ENCODE measurements at places on chromosomes 12 and 14. TPM values are rescaled to one million over a fixed set of nuclear protein-coding genes. Genes with fewer than 3 reads are reported as not detected.

DNA sequence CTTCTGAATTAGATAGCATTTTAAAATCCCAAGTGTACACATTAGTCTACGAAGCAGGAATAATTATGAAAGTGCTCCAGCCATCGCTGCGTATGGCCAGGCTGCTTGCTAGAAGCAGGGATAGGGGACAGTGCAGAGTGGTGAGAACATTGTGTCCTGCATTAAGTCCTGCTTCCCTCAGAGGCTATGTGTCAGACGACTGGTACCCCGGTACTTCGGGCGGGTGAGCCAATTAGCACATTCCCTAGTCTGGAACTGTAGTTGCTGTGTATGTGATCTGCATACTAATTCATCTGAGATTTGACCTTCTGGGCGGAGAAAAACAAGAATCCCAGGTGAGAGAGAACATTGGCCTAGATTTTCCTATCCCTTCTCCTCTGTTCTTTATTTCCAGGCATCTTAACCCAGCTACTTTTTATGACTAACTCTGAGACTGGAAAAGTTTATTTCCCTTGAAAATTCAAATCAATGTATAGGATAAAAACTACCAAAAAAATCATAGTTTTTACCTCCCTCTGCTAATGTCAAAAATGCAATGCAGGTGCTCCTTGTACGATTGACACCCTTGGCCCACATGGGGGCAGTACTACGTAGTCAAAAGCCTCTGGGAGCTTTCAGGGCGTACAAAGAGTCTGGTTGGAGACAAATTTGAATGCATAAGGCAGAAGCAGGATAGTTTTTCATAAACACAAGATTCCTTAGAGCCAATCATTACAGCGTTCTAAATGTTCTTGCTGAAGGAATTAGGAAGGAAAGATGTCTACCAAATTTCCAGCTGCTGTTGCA lies 764.3 kb downstream of the NOVA1 start:
- DNase-seq: no peak

BDKRB2 gene
- 3.3 TPM for polyA plus RNA-seq

CRIP1 gene
- 32.8 TPM for polyA plus RNA-seq

CELA1 gene
- 0.19 TPM for polyA plus RNA-seq

COCH gene
- 5.3 TPM for polyA plus RNA-seq

AGAP2 gene
- polyA plus RNA-seq: 1.5 TPM

DNA sequence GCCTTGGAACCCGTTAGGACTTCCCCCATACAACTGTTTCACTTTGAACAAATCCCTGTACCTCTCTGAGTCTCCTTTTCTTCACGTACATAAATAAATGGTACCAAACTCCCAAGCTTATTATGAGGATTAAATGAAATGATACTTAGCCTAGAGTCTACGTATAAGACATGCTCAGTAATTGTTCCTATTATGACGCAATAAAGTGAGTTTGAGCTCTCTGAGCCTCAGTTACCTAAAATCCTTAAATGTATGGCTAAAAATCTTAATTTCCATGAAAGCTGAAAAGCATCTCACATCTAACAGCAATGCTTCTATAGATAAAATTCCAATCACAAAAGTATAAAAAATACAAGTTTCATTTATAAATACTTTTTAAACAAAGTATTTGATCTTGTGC lies 117.9 kb upstream of the TMEM233 start:
- DNase-seq: no peak

P2RX2 gene
- 1.8 TPM for polyA plus RNA-seq

GRCh38 chr12:112097641-112098040 lies 10.9 kb downstream of the NAA25 start:
- no peak for DNase-seq

DNA sequence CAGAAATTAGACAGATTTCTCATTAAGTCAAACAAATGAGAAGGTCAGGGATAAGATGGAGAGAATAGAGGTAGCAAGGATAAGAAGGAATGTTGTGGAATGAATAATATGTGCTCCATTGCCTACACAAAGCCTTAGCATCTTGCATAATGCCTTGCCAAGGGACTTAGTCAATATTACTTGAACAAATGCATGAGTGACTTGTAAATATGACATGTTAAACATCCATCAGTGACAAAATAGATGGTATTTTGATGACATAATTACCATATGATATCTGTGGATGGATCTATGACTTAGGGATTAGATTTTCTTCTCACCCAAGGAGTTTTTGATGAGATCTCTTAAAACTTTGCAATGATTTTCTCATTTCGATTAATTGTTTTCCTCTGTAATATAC lies 194.1 kb upstream of the RASSF8 start:
- no peak for DNase-seq

CLEC14A gene
- 17.0 TPM for polyA plus RNA-seq

DNA sequence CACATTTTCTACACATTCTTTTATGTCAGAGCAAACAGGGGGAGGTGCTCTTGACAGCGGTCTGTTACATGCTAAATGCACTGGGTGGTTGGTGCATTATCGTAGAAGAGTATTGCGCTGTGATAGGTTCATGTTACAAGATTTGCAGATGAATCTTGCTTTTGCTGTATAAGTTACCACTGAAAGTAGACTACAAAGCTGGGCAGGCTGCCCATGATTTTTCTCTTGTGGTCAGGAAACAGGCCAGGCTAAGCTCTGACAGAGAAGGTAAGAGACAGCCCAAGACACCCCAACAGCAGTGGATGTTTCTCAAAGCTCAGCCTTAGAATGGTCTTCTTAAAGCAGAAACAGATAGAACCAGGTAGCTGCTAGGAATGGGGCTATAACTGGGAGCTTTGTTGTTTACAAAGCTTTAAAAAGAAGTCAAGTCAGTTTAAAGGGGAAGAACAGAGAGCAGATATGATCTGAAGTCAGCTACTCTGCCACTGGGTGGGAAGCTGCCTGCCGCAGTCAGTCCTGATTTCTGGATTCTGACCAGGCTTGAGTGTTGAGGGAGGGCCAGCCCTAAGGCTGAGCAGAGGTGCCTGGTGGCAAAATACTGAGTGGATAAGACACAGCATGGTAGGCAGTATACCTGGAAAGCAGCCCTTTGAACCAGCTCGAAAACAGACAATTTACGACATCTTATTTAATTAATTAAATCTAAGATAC lies 9.4 kb downstream of the KCNA1 start:
- no peak for DNase-seq

- DNase-seq: no peak
Measured at GRCh38 chr14:33516898-33517436, 433.9 kb downstream of the EGLN3 start.

DNA sequence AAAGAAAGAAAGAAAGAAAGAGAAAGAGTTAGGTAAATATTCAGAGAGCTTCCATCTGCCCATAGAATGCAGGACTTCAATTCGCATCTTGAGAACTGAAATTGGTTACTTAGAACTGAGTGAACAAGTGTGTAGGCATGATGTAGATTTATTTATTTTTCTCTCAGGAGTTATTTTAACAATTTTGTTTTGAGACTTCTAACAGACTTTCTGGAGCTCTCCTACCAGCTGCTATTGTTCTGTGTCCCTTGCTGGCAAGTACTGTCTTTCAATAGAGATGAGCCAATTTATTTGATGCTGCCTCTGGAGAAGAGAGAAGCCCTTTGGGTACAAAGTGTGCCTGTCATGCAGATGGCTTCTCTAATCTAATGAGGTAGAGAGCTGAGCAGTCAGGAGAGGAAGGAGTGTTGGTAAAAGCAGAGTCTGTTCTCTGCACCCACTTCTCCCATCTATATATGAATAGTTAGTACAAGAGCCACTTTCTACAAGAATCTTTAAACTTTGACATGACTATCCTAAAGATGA lies 67.0 kb downstream of the SYT1 start:
- no peak for DNase-seq

- no peak for DNase-seq
Measured at GRCh38 chr12:14169281-14169680, 187.9 kb upstream of the GRIN2B start.

CPNE6 gene
- not detected for polyA plus RNA-seq

GRCh38 chr14:32102152-32102787 lies 25.2 kb downstream of the ARHGAP5 start:
- DNase-seq: no peak

DNA sequence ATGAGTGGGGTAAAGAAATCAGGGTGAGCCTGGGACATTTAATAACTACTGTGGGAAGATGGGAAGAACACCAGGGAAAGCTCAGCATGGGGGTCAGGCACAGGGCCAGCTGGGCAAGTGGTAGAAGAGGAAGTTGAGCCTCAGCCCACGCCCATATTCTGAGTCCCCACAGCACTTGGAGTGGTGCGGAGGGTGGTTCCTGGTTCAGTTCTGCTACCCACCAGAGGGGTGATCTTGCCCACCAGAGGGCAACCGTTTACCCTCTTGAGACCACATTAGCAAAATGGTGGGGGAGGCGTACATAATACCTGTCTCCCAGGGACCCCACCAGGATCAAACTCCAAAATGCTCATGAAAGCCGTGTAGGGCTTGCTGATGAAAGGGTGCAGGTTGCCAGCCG lies 16.8 kb upstream of the ANKRD33 start:
- no peak for DNase-seq

DNA sequence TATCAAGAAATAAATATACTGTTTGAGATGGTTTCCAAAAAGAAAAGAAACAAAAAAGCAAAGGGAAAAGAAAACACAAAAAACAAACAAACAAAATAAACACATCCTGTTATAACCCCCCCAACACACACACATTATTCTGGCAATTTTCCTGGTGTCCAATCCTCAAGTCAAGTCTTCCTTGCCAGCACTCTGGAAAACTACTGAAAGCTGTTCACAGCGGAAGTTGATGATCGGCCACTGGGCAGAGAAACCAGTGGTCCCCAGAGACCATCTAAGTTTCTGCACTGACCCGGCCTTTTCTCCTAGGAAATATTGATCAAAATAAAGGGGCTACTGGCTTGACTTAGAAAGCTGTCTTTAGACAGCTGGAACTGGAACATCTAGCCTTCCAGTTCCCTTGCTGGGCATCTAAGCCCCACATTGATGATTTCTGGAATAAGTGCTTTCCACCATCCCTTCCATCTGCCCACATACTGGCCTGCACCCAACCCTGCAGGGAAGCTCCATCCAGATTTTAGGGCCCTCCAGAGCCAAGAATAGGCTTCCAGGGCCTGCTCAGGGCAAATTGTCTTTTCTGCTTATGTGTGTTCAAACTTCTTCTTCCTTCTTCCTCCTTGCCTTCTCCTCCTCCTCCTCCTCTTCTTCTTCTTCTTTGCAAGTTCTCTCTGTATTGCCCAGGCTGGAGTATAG lies 11.6 kb upstream of the PPP1CC start:
- DNase-seq: no peak

DNA sequence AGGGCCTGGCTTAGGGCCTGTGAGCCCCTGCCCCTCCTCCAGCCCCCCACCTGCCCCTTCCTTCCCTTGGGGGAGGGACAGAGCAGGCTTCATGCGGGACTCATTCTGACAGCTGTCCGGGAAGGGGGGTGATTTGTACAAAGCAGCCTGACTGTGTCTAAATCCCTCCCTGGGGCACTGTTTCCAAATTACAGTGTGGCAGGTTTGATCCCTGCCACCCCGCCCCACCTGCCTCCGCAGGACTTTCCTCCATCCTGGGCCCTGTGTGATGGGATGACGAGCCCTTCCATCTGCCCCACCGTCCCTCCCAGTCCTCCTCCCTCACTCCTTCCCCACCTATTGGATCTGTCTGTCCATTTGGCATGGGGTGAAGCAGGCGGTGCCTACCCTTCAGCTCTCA lies 363.9 kb downstream of the BCL11B start:
- no peak for DNase-seq

GRCh38 chr12:27014859-27015729 lies 910 bp upstream of the TM7SF3 start:
- DNase-seq: no peak

DNA sequence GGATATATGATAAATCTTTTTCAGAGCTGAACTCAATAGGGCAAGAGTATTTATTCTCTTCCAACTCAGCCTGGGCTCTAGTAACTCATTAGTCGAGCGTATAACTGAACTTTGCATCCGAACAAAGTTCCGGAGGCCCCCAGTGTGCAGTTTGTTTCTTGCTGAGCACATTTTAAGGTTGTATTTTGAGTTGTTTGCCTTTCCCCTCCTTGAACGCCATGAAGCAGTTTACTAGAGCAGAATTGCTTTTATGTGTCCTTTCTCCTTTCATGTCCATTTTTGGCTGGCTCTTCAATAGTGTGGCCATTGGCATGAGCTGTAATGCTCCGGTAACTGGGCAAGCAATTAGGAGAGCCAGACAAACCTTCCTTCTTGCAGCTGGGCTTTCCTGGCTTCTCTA lies 105.3 kb downstream of the WIF1 start:
- no peak for DNase-seq

- DNase-seq: no peak
Measured at GRCh38 chr12:26691234-26691970, 141.6 kb downstream of the ITPR2 start.

DNA sequence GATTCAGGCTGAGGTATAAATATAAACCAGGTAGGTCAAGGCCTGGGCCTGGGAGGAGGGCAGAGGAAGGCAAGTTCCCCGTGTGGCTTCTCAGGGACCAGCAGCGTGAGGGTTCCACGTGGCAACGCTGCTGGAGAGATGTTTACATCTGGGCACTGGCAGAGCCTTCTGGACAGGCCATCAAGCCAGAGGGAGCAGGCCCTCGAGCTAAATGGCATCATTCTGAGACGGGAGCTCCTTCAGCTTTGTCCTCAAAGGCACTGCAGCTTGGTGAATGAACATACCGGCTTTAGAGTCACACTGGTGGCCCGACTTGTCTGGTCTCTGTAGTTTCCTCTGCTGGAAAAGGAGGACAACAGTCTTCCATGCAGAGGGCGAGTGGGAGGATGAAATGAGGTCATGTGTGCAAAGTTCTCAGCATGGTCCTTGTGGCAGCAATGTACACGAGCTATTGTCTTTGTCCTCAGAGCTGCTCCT lies 231.3 kb downstream of the ZFP36L1 start:
- DNase-seq: no peak

DNA sequence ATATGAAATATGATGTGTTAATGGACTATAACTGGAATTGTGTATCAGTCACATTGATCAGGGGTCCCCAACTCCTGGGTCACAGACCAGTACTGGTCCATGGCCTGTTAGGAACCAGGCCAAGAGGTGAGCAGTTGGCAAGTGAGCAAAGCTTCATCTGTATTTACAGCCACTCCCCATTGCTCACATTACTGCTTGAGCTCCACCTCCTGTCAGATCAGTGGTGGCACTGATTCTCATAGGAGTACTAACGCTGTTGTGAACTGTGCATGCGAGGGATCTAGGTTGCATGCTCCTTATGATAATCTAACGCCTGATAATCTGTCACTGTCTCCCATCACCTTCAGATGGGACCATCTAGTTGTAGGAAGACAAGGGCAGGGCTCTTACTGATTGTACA lies 72.3 kb downstream of the CDK17 start:
- DNase-seq: no peak

DNA sequence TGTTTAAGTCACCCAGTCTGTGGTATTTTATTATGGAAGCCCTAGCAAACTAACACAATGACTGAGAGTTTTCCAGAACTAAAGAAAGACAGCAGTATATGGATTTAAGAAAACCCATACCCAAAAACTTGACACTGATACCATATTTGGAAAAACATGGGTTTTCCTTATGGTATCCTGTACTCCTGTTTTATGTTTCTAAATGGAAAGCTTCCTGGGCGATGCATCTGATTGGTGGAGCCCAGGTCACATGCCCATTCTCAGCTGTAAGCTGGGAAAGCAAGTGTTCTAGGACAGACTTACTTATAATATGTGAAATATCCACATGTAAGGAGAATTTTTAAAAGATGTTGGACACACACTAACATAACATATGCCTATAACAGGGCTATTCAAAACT lies 4.5 kb upstream of the RNASE4 start:
- no peak for DNase-seq

GRCh38 chr12:62801796-62802195 lies 133.2 kb downstream of the PPM1H start:
- no peak for DNase-seq

GRCh38 chr14:86179980-86180379 lies 650.0 kb downstream of the FLRT2 start:
- DNase-seq: no peak

Data from left renal pelvis (tissue), 4 donors.